ENCODE measurements at places on chromosomes 11 and 22. TPM values are rescaled to one million over a fixed set of nuclear protein-coding genes. Genes with fewer than 3 reads are reported as not detected.

The OR5A1 gene
- not detected for total RNA-seq

DNA sequence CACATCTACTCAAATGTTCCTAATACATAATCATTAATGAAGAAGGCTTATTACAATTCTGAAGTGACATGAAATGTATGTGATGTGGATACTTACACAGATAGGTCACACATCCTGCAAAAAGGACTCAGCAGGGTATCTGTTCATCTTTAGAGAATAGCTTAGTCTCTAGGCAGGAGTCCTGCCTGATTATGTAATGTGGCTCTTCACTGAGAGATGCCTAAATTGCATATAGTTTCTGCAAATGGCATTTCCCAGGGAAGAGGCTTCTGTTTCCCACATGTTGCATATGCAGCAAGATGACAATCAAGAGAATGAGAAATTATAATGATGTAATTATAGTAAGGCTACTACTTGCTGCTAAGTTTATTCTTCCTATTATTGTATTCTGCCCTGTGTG, 58.8 kb upstream of the SLC36A4 start:
- H3K27me3 ChIP-seq: no peaks in the 10 kb centered on the region
- no peaks in the 10 kb centered on the region for H3K36me3 ChIP-seq
- DNase-seq: no peak
- no peaks in the 10 kb centered on the region for H3K4me1 ChIP-seq
- no peak overlapping the region for H3K4me3 ChIP-seq
- H3K27ac ChIP-seq: no peak overlapping the region

The LRRC74B gene
- not detected for total RNA-seq

- peak; percentile 43 for DNase-seq
- no peak overlapping the region for H3K27ac ChIP-seq
- peaks cover 27% of the 10 kb centered on the region for H3K4me1 ChIP-seq
- no peak overlapping the region for H3K4me3 ChIP-seq
Observed at GRCh38 chr11:74694136-74694930, 36.9 kb downstream of the CHRDL2 start.

GRCh38 chr11:62054484-62055121, 69.2 kb upstream of the INCENP start:
- H3K4me1 ChIP-seq: no peaks in the 10 kb centered on the region
- H3K27me3 ChIP-seq: peaks cover 15% of the 10 kb centered on the region
- H3K27ac ChIP-seq: no peak overlapping the region
- no peaks in the 10 kb centered on the region for H3K36me3 ChIP-seq

GRCh38 chr11:72422414-72422813, 11.9 kb downstream of the CLPB start:
- no peak for DNase-seq
- H3K4me3 ChIP-seq: no peak overlapping the region
- H3K36me3 ChIP-seq: peaks cover 7% of the 10 kb centered on the region
- H3K27me3 ChIP-seq: no peaks in the 10 kb centered on the region

DNA sequence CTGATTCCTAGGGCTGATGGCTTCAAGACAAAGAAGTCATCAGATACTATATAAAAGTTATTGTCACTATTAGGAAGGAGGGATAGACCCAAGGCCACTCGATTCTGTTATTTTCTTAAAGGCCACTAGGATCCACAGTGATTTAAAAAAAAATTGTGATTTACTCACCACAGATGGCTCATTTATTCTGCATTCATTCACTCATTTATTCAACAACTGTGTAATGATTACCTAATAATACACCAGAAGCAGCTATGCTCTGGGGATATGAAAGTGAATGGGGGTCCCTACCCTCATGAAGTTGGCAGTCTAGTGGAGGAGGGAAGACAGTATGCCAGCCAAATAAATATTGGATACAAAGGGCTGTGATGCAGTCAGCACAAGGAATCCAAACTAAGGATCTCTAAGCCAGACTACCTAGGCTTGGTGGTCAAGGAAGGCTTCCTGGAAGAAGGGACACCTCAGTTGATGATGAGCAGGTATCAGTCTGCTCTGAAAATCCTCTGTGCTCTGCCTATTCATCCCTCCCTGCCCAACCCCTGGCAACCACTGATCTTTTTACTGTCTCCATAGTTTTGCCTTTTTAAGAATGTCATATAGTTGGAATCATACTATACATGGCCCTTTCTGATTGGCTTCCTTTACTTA, 110.5 kb downstream of the NAT10 start:
- H3K4me3 ChIP-seq: no peak overlapping the region
- no peaks in the 10 kb centered on the region for H3K36me3 ChIP-seq
- H3K27ac ChIP-seq: no peak overlapping the region
- peak; percentile 31 for DNase-seq
- peaks cover 3% of the 10 kb centered on the region for H3K4me1 ChIP-seq

GRCh38 chr11:92492372-92492771, 267.8 kb downstream of the FAT3 start:
- no peaks in the 10 kb centered on the region for H3K36me3 ChIP-seq
- no peaks in the 10 kb centered on the region for H3K4me1 ChIP-seq

The MISFA gene
- total RNA-seq: 1.1 TPM

GRCh38 chr22:46908641-46909107, 146.2 kb downstream of the TBC1D22A start:
- peaks cover 2% of the 10 kb centered on the region for H3K4me1 ChIP-seq
- H3K27me3 ChIP-seq: no peaks in the 10 kb centered on the region
- peaks cover 9% of the 10 kb centered on the region for H3K36me3 ChIP-seq
- no peak overlapping the region for H3K4me3 ChIP-seq
- DNase-seq: no peak
- H3K27ac ChIP-seq: no peak overlapping the region

GRCh38 chr22:20393705-20394476, at the start of gene ZNF74:
ZNF74 (plus strand) TSS chr22:20394151; CDS start chr22:20394629, 478 bp downstream.
- peak within 1 kb of the TSS; percentile 75 for H3K4me3 ChIP-seq
- 0 out of 2 replicates have a peak, but pooled peaks cover 3% of the 10 kb centered on the region for H3K36me3 ChIP-seq
- peak within 1 kb of the TSS; percentile 86 for H3K27ac ChIP-seq
- H3K27me3 ChIP-seq: no peaks in the 10 kb centered on the region
- peaks cover 14% of the 10 kb centered on the region for H3K4me1 ChIP-seq
- peak; percentile 88 for DNase-seq

DNA sequence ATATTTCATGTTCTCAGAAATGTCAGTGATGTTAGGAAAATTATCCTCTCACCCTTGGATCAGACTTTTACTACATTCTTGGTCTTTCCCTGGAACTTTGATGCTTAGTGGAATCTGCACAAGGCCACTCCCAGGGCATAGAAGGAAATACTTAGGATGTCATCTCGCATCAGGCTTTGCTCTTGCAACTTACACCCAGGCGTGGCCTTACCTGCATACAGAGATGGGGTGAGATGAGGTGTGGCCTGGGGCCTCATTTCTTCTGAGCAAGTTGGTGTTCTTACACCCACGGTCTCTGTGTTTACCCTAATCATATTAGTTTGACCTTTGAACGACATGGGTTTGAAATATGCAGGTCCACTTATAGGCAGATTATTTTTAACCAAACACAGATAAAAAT, 19.0 kb upstream of the OR52K2 start:
- no peaks in the 10 kb centered on the region for H3K27me3 ChIP-seq
- H3K36me3 ChIP-seq: no peaks in the 10 kb centered on the region
- H3K27ac ChIP-seq: no peak overlapping the region

- no peak overlapping the region for H3K4me3 ChIP-seq
- H3K27me3 ChIP-seq: no peaks in the 10 kb centered on the region
- DNase-seq: no peak
- no peak overlapping the region for H3K27ac ChIP-seq
Observed at GRCh38 chr11:109864151-109864661, 229.0 kb upstream of the ZC3H12C start.

- no peaks in the 10 kb centered on the region for H3K36me3 ChIP-seq
- H3K4me3 ChIP-seq: no peak overlapping the region
- H3K27ac ChIP-seq: no peak overlapping the region
- H3K27me3 ChIP-seq: no peaks in the 10 kb centered on the region
Observed at GRCh38 chr11:24196733-24197132, 300.1 kb upstream of the LUZP2 start.

The KCNA4 gene
- not detected for total RNA-seq

DNA sequence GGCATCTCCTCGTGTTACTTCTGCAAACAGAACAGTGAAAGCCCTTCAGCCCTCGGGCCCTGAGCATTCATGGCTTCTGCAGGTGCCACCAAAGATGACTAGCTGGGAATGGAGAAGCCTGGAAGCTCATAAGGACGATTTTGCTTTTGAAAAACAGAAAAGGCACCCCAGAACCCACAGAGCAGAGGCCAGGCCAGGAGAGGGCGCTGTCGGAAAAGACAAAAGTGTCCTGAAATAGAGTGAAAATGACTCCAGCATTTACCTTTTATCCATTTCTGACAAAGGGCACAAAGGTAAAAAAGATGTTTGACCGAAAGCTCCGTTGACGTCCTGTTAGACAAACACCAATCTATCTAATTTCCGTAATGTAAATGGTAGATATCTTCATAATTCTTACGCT, 37.6 kb downstream of the ZNF195 start:
- H3K27me3 ChIP-seq: no peaks in the 10 kb centered on the region
- no peaks in the 10 kb centered on the region for H3K36me3 ChIP-seq
- H3K27ac ChIP-seq: no peak overlapping the region
- DNase-seq: no peak
- no peak overlapping the region for H3K4me3 ChIP-seq

The CTTN gene
- 287 TPM for total RNA-seq

- no peaks in the 10 kb centered on the region for H3K36me3 ChIP-seq
- no peak overlapping the region for H3K27ac ChIP-seq
- H3K4me1 ChIP-seq: no peaks in the 10 kb centered on the region
- no peak for DNase-seq
Observed at GRCh38 chr11:89267660-89268302, 90.1 kb downstream of the TYR start.

DNA sequence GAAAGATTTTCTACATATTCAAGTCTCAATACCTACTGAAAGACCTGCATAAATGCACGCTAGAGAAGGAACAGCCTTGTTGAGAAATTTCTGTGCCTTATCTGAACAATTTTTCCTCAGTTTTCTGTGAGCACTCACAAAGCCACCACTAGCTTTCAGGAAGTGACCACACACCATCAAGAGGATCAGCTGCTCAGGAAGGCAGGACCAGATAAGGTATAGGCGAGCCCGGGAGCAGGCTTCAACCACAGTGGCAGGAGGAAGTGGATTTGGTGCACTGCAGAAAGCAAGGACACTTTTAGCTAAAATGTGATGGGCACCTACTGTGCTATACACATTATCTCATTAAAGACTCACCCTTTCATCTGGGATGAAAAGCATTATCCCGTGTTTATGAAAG, 220.8 kb downstream of the RAB38 start:
- DNase-seq: no peak
- no peak overlapping the region for H3K4me3 ChIP-seq
- no peaks in the 10 kb centered on the region for H3K27me3 ChIP-seq
- H3K4me1 ChIP-seq: no peaks in the 10 kb centered on the region
- no peaks in the 10 kb centered on the region for H3K36me3 ChIP-seq
- no peak overlapping the region for H3K27ac ChIP-seq

DNA sequence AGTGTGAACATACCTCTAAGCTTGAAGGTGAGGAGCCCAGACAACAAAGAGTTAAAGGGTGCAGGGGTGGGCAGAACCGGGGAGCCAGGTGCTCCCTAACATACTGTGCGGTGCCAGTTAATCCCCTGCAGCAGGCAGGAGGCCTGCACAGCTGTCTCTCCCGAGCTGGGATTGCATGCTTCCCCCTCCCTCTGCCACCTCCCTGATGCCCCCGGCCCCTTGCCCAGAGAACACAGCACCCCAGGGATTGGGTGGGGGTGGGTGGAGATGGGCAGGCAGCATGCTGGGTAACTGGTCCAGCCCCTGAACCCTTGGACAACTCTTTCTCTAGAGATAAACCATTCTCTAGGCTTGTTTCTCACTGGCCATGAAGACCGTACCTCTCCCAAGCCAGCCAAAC, 67.7 kb upstream of the MYOD1 start:
- H3K27me3 ChIP-seq: no peaks in the 10 kb centered on the region
- no peak overlapping the region for H3K4me3 ChIP-seq
- H3K36me3 ChIP-seq: no peaks in the 10 kb centered on the region
- no peak overlapping the region for H3K27ac ChIP-seq
- no peaks in the 10 kb centered on the region for H3K4me1 ChIP-seq

DNA sequence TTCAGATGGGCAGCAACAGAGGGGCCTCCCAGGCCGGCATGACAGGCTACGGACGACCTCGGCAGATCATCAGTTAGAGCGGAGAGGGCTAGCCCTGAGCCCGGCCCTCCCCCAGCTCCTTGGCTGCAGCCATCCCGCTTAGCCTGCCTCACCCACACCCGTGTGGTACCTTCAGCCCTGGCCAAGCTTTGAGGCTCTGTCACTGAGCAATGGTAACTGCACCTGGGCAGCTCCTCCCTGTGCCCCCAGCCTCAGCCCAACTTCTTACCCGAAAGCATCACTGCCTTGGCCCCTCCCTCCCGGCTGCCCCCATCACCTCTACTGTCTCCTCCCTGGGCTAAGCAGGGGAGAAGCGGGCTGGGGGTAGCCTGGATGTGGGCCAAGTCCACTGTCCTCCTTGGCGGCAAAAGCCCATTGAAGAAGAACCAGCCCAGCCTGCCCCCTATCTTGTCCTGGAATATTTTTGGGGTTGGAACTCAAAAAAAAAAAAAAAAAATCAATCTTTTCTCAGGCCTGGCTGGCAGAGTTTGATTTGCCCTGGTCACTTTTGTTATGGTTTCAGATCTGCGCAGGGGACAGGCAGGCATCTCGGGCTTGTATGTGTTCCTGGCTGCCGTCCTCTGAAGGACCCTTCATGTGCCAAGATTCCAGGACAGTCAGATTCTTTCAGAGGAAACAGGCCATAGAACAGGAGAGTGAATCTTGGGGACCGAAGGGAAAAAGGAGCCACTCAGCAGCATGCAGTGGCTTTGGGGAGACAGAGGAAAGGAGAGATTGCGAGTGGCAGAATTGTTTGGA, 5.3 kb downstream of the TAGLN start:
- H3K4me3 ChIP-seq: no peak overlapping the region
- H3K4me1 ChIP-seq: peaks cover 34% of the 10 kb centered on the region
- peaks cover 45% of the 10 kb centered on the region for H3K36me3 ChIP-seq
- no peaks in the 10 kb centered on the region for H3K27me3 ChIP-seq

DNA sequence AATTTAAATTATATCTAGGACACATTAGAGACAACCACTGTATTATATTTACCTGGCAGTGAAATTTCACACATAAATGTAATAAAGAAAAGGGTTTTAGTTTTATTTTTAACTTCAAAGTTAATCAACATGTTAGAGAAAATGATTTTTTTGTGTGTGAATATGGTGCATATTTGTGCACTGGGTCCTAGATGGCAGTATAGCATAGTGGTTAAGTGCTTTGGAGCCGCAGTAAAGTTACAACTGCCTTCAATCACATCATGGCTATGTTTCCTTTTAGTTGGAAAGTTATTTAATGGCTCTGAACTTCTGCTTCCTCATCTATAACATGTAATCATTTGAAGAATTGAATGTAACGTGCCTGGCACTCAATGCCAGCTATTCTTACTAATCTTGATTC, 108.9 kb upstream of the DDI1 start:
- no peaks in the 10 kb centered on the region for H3K36me3 ChIP-seq
- H3K4me1 ChIP-seq: peaks cover 7% of the 10 kb centered on the region
- H3K27ac ChIP-seq: no peak overlapping the region

GRCh38 chr11:2263724-2264360, 6.5 kb downstream of the ASCL2 start:
- DNase-seq: no peak
- H3K36me3 ChIP-seq: no peaks in the 10 kb centered on the region
- no peak overlapping the region for H3K4me3 ChIP-seq
